ENCODE measurements at places on chromosomes 3 and 15. TPM values are rescaled to one million over a fixed set of nuclear protein-coding genes. Genes with fewer than 3 reads are reported as not detected.

GRCh38 chr3:20066850-20067617 is 26.8 kb downstream of the KAT2B start:
- no peak for DNase-seq

DNA sequence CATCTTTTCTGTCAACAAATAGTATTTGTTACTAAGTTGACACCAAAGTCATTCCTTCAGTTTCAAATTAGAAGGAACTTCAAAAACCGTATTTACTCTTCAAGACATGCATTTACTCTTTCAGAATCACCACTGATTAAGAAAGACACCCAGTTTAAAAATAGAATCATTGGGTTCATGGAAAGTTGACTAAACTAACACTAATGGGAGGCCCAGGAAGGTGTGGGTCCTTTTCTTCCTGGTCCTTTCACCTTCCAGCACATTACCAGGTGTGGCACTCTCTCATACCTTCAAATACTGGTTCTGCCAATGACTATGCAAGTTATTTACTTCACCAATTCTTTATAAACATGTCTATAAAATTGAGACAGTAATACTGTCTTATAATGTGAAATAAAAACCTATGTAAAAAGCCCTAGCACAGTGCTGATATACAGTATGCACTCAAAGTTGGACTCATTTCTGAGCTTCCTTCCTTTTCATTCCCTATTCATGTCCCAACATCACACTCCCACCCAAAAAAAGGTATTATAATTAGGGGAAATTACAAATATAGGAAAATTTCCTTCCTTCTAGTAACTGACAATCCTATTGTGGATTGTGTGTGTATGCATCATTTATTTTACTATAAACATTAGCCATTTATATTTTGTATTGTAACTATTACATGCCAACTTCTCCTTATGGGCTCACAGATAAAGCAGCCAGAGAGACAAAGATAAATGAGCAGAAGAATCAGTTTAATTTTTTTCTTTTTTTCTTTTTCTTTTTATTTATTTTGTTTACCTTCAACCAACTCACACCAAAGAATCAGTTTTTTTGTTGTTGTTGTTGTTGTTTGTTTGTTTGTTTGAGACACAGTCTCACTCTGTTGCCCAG is 48.9 kb downstream of the LRRFIP2 start:
- DNase-seq = no peak

DNA sequence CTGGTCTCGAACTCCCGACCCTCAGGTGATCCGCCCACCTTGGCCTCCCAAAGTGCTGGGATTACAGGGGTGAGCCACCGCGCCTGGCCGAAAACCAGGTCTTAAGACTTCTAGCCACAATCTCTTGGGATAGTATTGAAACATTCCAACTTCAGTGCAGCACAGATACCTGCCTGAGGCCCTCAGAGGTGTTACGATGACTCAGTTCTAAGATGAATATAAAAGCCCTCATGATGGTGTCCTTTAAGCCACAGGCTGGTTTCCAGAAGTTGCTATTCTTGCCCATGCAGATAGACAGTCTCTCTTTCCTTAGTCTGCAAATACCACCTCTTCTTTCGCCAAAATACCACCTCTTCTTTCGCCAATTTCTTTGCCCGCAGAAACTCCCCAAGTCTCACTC is 69.0 kb downstream of the RARB start:
- no peak for DNase-seq

DNA sequence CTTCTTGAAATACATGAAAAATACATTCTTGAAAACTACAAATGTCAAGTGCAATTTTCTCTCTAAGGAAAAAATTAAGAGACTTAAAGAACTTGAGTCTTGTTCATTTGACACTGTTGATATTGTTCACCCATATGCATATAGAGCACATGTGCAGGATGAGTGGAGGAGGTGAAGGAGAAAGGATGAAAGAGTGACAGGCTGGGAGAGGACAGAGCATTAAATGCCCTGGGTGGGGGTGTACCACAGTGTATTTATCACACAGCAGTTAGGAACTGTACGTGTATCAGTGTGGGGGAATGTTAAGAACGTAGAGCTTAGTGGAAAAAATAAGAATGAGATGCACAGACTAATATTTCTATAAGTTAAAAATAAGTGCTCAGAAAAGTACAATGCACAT is 45.7 kb downstream of the CTDSPL start:
- DNase-seq = no peak

- DNase-seq = peak; percentile 75
Observed at GRCh38 chr3:31533169-31534064, 692 bp downstream of the STT3B start.

GRCh38 chr3:140768941-140769340 is 91.1 kb downstream of the TRIM42 start:
- DNase-seq = no peak

DNA sequence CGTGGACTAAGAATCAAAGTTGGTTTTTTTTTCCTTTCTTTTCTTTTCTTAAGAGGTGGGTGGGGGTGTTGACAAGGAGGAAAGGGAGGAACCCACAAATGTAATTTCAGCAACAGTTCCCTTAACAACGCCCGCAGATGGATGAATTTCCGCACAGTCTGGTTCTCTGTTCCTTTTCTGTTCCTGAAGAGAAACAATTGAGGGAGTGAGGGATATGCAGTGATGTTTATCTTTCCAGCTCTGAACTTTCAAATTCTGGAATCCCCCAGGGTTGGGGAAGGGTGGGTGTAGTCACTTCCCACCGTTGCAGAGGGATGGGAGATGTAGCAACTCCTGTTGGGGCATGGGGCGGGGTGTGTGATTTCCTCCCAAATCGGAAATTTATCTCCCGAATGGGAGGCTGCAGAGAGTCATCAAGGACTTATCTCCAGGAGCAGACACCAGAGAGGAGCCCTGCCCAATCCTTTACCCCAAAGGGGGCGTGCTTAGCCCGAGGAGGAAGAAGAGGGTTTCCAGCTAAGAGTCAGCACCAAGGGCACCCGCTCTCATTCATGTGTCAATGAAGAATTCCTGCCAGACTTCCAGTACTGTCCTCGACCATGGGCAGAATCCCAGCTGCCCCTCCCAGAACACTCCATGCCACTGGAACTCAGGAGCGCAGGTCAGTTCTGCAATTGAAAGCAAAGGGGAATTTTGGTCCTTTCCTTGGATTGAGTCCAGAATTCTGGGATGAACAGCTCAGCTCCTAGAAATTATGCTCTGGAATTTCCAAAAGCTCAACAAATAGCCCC is 35.0 kb upstream of the CFAP161 start:
- no peak for DNase-seq

DNA sequence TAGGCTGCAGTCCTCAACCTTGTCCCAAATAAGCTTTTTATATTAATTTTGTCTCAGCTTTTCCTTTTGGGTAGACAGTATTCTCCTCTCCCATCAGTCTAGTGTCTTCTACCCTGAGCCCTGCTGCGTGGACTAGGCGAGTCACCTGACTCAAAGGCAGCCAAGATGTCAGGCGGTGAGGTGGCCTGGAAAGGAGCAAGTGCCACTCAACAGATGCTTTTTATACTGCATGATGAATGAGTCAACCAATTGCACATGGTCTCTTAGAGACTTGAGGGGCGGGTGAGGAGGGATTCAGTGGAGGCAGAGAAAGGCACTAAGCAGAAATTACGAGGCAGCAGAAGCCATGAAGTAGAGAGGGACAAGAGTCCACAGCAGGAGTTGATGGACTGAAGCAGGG is 95.9 kb downstream of the FRMD4B start:
- DNase-seq = no peak

DNA sequence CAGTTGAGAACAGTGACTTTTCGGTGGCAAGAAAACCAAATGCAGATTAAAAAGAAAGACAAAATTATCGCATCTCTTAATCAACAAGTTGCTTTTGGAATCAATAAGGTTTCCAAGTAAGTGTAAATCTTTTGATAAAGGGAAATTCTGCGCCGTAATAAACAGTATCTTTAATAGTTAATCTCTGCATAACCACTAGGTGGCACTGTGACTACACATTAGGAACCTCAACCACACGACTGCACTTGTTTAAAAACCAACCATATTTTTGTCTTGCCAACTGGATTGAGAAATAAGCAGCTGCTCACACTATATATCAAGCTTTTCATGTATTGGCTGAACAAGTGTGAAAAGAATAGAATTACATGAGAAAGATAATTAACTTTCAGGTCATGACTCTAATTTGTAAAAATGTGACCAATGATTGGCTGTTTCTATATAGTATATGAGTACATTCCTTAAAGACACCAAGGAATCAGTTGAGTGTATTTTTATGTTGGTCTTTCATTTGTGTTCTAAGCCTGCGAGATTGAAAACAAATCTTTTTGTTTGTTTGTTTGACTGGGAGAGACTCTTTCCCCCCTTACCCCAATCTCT is 72.7 kb downstream of the DZIP3 start:
- DNase-seq = no peak

- DNase-seq = no peak
Observed at GRCh38 chr15:68578980-68579935, at the start of gene CORO2B. Gene CORO2B (plus strand): TSS chr15:68578993. CDS start chr15:68579263, 270 bp downstream.

GRCh38 chr3:89946884-89947283 is 839.5 kb downstream of the EPHA3 start:
- DNase-seq = peak; percentile 86

DNA sequence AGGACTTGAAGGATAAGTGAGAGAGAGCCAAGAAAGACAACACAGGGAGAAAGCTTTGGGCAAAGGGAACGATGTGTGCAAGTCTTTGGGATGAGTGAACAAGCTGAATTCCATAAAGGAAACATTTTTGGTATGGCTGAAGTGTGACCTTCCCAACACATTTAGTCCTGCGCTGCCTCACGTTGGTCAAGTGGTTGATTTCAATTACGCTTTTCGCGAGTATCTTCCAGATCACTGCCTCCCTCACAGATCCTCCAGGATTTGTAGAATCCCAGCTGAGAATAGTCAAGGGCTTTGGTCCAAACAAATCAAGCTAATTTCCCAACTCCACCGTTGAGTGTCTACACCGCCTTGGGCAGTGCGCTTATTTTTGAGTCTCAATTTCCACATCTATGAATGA is 338.4 kb upstream of the ADAMTS9 start:
- no peak for DNase-seq

- DNase-seq = no peak
Observed at GRCh38 chr3:66823009-66823397, 175.1 kb upstream of the KBTBD8 start.

GRCh38 chr15:61938249-61938648 is 122.0 kb downstream of the VPS13C start:
- DNase-seq = no peak

DNA sequence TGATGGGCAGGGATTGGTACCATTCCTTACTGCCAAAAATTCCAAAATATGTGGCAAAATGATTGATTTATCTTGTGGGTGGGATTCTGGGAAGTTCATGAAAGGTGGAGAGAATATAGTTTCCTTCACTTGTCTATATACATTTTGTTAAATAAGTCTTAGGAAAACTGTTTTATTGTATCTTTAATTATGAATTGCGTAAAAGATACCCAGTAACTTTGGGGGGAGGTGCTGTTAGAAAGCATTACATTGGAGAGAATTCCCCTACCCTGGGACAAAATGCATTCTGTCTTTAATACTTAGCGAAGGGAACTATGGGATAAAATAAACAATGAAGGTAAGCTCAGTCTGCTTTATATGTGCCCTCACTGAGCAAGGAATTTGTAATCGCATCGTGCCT is 4.6 kb downstream of the SETD5 start:
- DNase-seq = no peak

GRCh38 chr3:23489300-23490158 is 286.4 kb downstream of the UBE2E2 start:
- no peak for DNase-seq

Gene MORC1
- not detected for total RNA-seq

Gene EEFSEC
- total RNA-seq = 10.5 TPM

Gene P2RY12
- total RNA-seq = 0.37 TPM

Gene PLD1
- 109 TPM for total RNA-seq

Gene MAGI1
- total RNA-seq = 45.9 TPM

Gene PAQR5
- total RNA-seq = 62.3 TPM

Gene CPLX3
- total RNA-seq = 0.15 TPM

Gene CCDC39
- total RNA-seq = not detected

Gene GAP43
- total RNA-seq = 2.1 TPM
